ENCODE measurements at places on chromosomes 2 and 18.
A peak's percentile ranks its signal among the peaks of the same experiment; 100 is the strongest.

- no peak for DNase-seq
Observed at GRCh38 chr18:74790451-74790850, 192.8 kb downstream of the ZNF407 start.

DNA sequence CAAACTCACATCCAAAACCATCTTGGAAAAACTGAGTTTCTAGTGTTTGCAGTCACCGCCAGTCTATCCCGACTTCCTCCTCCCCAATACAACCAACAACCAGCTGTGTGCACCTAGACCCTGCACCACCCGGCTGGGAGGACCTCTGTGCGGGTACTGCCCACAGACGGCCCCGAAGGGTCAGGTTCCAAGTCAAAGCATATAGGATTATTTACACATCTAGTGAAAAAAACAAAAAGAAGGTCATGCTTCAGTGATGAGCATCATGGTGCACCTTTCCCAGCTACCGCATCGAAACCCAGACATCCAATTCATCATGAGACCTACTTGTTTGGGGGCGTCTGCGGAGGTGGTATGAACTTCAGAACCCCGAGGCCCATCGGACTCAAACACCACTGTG, 124.8 kb downstream of the ZNF516 start:
- no peak for DNase-seq

DNA sequence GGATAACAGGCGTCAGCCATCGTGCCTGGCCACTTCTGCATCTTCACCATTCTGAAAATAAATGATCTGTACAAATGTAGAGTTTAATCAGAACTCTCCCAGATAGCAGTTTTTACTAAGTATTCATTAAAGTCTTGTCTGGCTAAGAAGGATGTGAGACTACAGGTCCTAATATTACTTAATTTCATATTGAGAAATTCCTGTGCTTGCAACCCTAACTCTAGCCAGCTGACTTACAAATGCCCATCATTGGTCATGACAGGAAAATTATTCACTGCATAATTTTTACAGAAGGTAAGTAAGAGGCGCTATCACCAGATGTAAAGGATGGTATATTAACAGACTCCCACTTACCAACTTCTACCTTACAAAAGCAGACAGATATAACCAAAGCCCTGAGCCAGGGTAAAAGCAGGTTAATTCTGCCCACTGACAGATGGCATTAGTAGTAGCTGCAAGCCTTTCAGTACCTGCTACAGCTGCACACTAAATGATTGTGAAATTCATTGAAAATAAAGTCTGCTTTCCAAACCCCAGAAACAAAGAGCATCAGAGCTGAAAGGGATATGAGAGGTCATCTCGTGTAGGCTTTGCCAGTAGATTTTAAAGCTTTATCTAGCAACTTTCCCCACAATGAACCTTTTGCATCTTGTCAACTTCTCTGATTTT, 271.3 kb upstream of the STON1 start:
- DNase-seq: no peak

DNA sequence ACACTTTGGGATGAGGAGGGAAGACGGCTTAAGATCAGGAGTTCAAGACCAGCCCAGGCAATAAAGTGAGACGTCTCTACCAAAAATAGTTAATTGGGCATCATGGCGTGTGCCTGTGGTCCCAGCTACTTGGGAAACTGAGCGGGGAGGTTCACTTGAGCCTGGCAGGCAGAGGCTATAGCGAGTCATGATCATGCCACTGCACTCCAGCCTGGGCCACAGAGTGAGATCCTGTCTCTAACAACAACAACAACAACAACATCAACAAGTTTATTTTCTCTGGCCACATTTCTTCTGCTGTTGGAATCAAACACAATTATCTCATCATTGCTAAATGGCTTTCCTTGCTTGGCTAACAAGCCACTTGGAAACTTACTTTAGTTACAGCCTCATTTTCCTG, 13.4 kb downstream of the NIFK start:
- no peak for DNase-seq

DNA sequence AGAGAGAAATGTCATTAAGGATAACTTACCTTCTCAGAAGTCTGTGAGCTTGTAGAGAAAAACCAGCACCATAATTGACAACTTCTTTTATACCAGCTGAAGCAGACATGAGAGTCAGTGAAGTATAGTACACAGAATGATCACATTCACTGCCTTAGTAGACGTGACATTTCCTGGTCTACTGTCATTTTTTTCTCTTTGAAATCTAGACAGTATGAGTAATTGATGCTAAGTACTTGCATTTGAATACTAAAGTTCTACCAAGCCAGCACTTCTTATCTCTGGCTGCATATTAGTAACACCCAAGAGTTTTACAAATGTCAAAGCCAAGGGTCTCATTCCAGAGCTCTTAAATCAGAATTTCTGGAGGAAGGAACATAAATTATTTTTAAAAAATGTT, 25.4 kb upstream of the ACADL start:
- no peak for DNase-seq

- no peak for DNase-seq
Observed at GRCh38 chr2:10883066-10883465, 28.7 kb upstream of the KCNF1 start.

- no peak for DNase-seq
Observed at GRCh38 chr18:25283781-25284180, 68.2 kb downstream of the ZNF521 start.

- no peak for DNase-seq
Observed at GRCh38 chr2:8260213-8260612, 421.6 kb upstream of the ID2 start.

DNA sequence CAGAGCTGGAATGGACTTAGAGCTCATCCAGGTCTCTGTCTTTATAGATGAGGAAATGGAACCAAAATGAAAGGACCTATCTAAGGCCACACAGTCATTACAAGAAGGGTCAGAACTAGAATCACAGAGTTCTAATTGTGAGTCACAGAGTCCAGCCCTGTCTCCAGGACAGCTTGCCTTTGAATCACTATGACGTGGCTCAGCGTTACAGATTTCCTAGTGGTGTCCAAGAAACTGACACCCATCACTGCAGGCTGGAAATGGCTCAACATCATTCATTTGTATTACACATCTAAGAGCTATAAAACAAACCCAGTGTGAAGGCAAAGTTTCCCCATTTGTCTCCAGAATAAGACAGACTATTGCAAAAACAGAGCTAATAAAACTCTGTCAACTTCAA, 164.3 kb upstream of the SIX2 start:
- DNase-seq: no peak

GRCh38 chr2:167595839-167596471, 651.4 kb downstream of the STK39 start:
- DNase-seq: no peak

DNA sequence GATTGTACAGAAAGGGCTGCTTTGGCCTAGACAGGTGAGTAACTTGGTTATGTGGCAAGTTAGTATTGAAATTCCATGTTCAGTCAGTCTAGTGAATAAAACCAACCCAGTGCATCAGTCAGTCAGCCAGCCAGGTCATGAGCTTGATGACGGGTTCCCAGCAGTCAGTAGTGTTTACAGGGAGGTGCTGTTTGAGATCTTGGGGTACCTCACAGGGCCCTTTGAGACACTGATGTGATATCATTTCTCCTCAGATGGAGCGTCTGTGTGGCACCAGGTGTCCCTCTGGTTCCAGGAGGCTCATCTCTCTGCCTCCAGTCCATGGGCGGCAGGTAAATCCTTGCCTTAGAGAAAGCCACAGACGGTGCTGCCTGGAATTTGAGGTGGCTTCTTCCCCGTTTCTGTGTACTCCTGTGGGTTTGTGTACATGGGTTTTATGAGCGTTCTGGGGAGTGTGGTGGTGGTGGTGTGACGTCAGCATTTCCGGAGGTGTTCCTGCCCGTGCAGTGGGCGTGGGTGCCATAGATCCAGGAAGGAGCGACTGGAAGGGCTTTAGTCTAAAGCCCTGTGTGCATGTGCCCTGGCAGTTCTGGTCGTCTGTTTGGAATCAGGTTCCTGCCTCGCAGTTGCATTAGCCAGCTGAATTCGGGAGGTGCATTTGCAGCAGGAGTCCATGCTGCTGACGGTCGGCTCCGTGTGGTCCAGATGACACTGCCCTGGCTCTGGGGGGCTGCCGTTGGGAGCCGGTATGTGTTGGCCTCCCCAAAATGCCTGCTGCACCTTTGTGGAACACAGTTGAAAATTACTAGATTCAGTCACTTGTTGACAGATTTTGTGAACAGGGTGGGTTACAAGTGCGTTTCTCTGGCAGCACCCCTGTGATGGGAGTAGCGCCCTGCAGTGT, 2.1 kb downstream of the CTDP1 start:
- DNase-seq: peak; percentile 8

- no peak for DNase-seq
Observed at GRCh38 chr2:151844211-151844896, 16.1 kb upstream of the ARL5A start.

DNA sequence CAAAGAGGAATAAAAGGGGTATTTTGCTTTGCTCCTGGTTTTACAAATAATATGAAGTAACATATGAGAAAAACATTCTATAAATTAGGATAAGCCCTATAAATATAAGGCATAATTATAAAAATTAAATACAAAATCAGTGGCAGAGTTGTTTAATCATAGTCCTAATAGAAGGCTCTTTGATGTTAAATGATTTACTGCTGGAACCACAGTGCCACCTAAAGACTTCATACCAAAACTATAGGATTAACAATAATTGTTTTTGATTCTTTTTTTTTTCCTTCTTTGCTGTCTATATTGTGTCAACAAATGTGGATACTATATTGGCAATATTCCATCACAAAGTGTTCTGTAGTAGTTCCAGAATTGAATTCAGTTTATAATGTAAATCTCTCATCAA, 837.7 kb upstream of the SLC39A10 start:
- peak; percentile 15 for DNase-seq

DNA sequence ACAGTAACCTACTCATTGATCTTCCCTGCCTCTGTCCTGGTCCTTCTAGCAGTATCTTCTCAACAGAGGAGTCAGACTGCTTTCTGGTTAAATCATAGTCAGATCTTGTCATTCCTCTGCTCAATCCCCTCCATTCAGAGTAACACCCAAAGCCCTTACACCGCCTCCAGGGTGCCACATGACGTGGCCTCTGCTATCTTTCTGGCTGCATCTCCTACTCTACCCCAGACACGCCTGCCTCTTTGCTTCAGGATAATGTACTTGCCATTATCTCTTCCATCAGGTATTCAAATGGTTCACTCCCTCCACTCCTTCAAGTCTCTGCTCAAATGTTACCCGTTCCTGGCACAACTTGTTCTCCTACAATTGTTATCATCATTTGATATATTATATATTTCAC, 36.3 kb upstream of the ACVR2A start:
- DNase-seq: no peak

DNA sequence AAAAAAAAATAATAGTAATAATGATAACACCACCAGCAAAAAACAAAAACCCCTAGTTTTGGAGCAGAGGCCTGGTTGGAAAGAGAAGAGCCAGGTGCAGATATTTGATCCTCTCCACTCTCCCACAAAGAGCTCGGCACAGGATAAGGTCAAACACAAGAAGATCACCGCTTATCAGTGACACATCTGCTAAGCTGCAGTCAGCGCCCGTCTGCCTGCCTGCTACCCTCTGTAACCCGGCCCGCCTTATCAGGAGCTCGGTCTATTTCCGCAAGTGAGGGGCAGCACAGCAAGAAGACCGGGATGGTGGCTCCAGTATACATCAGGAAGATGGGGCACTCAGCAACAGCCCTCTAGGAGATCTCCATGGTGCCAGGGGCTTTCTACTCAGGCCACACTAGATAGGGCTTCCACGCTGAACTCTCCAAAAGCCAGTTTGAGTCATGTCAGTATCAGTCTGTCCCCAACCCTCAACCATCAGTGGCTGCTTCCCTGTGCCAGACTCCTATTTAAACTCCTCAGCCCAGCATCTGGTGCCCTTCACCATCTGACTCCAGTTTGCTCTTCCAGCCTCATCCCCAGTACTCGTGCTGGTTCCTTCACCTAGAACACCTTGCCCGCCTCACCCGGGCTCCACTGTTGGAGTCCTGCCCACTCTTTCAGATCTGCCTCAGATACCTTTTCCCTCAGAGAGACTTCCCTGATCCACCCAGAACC, 67.3 kb upstream of the PPP1CB start:
- DNase-seq: no peak

- no peak for DNase-seq
Observed at GRCh38 chr2:207808119-207808518, 38.4 kb upstream of the FZD5 start.

GRCh38 chr2:205679410-205680009, 2.8 kb upstream of the NRP2 start:
- DNase-seq: no peak

DNA sequence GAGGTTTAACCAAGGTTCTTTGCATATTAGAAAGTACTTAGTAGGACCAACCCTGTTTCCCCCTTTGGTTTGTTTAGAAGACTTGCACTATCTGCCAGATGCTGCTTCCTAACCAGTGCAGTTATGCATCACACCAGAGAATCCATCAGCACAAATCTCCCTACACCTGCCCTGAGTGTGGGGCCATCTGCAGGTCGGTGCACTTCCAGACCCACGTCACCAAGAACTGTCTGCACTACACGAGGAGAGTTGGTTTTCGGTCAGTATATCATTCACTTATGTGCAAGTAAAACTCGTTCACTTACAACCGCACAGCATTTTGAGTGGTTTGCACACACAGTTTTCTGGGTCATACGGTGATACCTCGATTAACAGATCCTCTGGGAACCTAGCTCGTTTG, 69.7 kb downstream of the ZNF532 start:
- DNase-seq: no peak

GRCh38 chr2:215830304-215830703, 183.0 kb downstream of the MREG start:
- no peak for DNase-seq

- DNase-seq: no peak
Observed at GRCh38 chr2:105181282-105181681, 60.3 kb upstream of the GPR45 start.

DNA sequence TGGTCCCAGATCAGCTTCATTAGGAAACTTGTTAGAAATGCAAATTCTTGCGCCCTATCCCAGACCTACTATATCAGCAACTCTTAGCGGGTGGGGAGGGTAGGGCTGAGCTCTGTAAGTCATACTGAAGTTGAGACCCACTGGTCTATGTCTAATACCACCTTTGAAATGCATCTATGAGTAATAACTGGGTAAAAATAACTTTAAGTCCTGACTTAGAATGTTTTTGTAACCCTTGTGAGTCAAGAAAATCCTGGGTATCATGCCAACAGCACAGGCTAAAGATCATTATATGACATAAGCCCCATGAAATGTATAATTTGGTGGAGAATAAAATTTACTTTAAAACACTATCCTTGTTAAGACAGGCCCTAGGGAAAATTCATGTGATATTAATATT, 41.4 kb downstream of the PRKD3 start:
- DNase-seq: no peak

DNA sequence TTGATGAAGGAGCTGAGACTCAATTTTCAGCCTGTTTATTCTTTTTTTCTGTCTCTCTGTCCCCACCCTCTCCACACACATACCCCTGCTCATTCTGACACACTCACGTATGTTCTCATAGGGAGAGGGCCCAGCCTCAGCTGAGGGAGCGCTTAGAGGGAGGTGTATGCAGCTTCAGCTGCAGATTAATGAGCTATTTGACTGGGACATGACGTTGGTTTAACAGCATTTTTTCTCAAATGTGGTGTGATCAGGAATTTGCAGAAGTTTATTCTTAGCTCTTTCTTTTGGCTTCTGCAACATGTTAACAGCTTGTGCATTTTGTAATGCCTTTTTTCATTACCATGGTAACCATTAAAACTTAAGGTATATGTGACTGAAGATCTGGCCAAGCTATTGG, 1547.1 kb upstream of the PIK3C3 start:
- DNase-seq: no peak
